SJSA1 (cell line): ENCODE measurements at places on chromosomes 1 and 21. TPM values are rescaled to one million over a fixed set of nuclear protein-coding genes. Genes with fewer than 3 reads are reported as not detected.

The S100A5 gene
- not detected in 2 replicates for total RNA-seq

The IVL gene
- total RNA-seq: not detected in 2 replicates

The NUDC gene
- 97.9 and 112 TPM in 2 replicates for total RNA-seq

The LAMC2 gene
- total RNA-seq: 0.18 TPM in 1 of 2 replicates, not detected in the other

DNA sequence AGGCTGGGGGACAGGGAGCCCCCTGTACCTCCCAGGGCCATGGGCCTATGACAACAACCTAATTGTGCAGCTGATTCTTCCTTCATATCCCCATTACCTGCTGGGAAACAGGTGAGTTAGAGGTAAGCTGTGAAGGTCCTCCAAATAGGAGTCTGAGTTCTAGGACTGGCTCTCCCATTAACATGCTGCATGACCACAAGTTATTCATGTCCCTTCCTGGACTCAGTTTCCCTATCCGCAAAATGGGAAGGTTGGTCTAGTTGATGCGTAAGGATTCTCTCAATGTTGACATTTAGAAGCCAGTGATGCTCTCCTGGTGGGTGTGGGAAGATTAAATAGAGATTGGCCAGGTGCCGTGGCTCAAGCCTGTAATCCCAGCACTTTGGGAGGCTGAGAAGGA lies 4.1 kb downstream of the ZNF683 start:
- no peaks in the 10 kb centered on the region for H3K36me3 ChIP-seq
- no peak overlapping the region for H3K4me3 ChIP-seq
- DNase-seq: no peak
- H3K4me1 ChIP-seq: no peaks in the 10 kb centered on the region
- no peak overlapping the region for H3K27ac ChIP-seq

DNA sequence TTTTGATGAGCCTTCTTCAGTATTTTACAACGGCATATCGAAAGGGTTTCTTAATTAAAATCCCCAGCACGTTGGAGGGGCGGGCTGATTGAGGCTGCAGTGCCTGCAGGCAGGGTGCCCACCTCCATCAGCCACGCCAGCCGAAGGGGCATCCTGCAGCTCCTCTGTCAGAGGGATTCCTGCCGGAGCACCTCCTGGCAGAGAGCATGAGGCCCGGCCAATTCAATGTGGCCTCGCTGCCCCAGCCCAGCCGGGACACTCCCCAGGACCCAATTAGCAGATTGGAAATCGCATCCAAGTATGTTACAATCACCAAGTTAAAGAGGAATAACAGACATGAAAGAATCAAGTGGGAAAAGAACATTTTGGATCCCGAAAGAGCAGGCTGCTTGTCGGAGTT lies 216.6 kb downstream of the ST6GALNAC3 start:
- no peaks in the 10 kb centered on the region for H3K4me1 ChIP-seq
- no peak overlapping the region for H3K27ac ChIP-seq
- H3K36me3 ChIP-seq: no peaks in the 10 kb centered on the region
- no peak for DNase-seq
- H3K27me3 ChIP-seq: no peaks in the 10 kb centered on the region

DNA sequence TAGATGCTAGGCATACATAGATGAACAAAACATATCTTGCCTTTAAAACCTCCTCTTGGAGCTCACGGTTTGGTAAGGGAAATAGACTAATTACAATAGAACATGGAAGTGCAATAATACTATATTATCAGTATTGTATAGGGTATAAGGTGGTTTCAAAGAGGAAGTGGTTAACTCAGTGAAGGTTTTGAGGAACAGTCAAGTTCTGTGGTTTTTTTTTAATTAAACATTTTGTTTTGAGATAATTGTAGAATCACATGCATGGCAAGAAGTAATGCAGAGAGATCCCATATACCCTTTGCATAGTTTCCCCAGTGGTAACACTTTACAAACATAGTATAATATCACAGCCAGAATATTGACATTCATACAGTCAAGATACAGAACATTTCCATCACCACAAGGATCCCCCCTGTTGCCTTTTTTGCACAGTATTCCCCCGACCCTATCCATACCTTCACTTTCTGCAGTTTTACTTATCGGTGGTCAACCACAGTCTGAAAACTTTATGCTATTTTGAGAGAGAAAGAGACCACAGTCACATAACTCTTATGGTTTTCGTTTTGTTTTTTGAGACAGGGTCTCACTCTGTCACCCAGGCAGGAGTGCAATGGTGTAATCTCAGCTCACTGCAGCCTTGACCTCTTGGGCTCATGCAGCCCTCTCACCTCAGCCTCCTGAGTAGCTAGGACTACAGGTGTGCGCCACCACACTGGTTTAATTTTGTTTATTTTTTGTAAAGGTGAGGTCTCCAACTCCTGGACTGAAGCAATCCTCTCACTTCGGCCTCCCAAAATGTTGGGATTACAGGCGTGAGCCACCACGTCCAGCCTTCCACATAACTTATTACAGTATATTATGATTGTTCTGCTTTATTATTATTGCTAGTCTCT lies 60.5 kb upstream of the KIAA1614 start:
- no peak overlapping the region for H3K27ac ChIP-seq
- H3K27me3 ChIP-seq: no peaks in the 10 kb centered on the region
- no peak overlapping the region for H3K4me3 ChIP-seq
- no peaks in the 10 kb centered on the region for H3K36me3 ChIP-seq

- no peaks in the 10 kb centered on the region for H3K36me3 ChIP-seq
- H3K4me3 ChIP-seq: peak within 1 kb of the TSS; percentile 34
- H3K27ac ChIP-seq: peak within 1 kb of the TSS; percentile 51
- H3K4me1 ChIP-seq: peaks cover 30% of the 10 kb centered on the region
- DNase-seq: peak; percentile 58
- no peaks in the 10 kb centered on the region for H3K27me3 ChIP-seq
These were observed at the start of gene SGIP1 for GRCh38 chr1:66533804-66534740. Gene SGIP1, plus strand, starts transcription at chr1:66534153. Its CDS starts 206 bp downstream, at chr1:66534359.
